ENCODE measurements at places on chromosomes 16 and 17.

- peak; percentile 76 for DNase-seq
Measured at GRCh38 chr16:81752225-81752875, 26.7 kb upstream of the PLCG2 start.

DNA sequence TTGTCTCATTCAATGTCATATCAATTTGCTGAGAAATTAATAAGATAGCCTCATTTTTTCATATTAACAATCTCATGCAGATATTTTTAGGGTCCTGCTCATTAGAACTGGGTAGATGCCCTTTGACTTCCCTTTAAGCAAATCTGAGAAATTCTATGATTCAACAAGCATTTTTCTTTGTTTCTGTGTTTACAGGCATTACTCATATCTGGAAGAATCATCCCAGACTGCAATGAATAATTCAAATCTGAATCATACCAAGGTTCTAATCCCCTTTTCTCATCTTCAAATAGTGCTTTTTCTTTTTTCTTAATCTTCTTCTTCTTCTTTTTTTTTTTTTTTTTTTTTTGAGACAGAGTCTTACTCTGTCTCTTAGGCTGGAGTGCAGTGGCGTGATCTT, 69.2 kb upstream of the KIFC3 start:
- no peak for DNase-seq

- no peak for DNase-seq
Measured at GRCh38 chr17:57915544-57915943, 39.7 kb downstream of the CUEDC1 start.

DNA sequence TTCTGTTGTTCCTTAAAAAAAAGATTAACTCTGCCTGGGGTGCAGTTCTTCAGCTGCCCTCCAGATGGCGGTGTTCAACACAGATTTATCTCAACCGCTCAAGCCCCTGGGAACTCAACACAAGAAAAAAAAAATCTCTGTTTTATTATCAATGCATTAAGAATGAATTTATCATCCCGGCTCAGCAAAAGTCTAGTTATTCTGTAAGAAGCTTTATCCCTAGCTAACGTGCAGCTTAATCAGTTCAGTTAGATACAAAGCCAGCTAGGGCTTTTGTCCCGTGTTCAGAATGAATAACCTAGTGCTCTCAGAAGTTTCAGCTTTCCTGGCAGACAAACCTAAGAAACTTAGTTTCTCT, 475.9 kb upstream of the CCL2 start:
- peak; percentile 55 for DNase-seq

DNA sequence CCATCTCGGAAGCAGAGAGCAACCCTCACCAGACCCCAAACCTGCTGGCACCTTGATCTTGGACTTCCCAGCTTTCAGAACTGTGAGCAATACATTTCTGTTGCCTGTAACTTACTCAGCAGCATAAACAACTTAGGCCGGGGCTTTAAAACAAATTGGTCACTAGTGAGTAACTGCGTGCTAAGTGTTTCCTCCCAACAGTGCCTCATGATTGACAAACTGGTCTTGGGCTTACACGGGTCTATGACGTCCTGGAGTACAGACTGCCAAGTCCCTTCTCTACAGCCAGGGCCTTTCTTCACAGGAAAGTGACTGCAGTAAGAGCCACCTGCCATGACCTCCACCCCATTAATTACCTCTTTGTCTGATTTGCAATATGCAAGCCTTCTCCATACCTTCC, 136.7 kb downstream of the XYLT1 start:
- DNase-seq, result no peak

DNA sequence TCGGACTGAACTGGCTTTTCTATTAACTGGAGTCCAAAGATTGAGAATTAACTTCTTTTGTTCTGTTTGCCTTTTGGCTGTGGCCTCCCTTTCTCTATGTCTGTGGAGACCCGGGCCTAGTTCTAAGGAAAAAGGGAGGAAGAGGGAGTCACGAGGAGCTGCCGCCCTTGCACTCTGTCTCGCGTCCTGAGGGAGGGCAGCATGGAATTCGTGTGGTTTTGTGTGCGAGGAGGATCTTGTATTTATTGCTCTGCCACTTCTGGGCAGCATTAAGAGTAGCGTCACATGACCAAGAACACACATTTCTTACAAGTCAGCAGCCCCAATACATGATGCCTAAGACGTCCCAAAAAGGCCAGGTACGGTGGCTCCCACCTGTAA, 23.6 kb downstream of the METTL22 start:
- no peak for DNase-seq

- no peak for DNase-seq
Measured at GRCh38 chr16:87470332-87470731, 22.5 kb downstream of the ZCCHC14 start.

DNA sequence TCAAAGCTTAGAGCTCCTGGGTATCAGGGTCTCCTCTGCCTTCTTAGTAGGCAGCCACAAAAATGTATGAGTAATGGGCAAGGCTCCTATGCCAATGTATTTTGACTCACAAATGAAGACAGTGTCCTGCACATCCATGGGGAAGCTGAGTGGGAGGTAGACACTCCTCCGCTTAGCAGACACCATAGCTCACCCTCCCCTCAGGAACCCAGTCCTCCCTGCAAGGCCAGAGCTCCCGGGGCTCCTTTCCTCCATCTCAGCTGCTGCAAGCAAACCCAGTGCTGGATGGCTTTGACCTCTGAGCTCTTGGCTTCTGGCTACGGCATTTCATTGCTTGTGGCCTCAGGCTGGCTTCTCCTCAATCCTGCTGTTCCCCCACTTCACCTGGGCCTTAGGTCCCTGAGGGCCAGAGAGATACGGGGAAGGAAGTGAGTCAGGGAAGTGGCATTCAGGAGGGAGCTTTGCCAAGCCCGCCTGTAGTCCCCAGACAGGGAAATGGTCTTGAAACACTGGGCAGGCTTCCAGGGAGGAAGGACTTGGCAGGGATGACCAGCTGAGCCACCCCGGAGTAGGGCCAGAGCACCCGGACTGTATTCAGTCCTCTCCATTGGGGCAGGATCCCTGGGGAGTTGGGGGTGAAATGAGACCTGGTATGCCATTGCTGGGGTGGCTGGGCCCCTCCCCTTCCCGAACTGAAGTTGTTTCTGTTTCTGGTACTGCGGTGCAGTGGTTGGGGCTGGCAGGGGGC, 4.5 kb downstream of the ABCC3 start:
- DNase-seq, result no peak

All from GM13977 (cell line).